ENCODE measurements at places on chromosomes 12 and 14.

- DNase-seq, result no peak
Observed at GRCh38 chr12:131218923-131219669, 265.4 kb downstream of the ADGRD1 start.

DNA sequence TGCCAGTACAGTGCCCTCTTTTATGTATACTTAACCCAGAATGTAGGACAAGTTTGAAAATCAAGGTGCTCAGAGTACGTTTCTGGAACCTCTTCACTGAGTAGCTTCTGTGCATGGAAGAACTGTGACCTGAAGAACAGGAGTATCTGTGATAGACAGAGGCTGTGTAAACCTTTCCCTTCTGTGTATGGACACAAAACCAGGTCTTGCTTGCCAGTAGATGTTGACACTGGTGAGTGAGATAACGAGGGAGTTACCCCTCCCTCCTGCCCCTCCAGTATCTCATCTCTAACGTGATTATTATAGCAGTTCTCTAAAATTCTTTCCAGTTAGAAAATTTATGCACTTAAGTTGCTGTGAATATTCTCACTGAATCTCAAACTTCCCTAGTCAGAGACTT, 170.8 kb downstream of the RPL10L start:
- DNase-seq, result no peak

GRCh38 chr14:68744613-68745012, 48.3 kb downstream of the ZFP36L1 start:
- DNase-seq, result no peak

- no peak for DNase-seq
Observed at GRCh38 chr14:42710071-42710470, 1103.4 kb downstream of the LRFN5 start.
